ENCODE measurements at places on chromosomes 12 and 14.
A peak's percentile ranks its signal among the peaks of the same experiment; 100 is the strongest.

- no peak for DNase-seq
Observed at GRCh38 chr12:47725091-47725772, at the start of gene ENDOU. Gene ENDOU (minus strand): TSS chr12:47725490. CDS start chr12:47725413, 77 bp downstream.

DNA sequence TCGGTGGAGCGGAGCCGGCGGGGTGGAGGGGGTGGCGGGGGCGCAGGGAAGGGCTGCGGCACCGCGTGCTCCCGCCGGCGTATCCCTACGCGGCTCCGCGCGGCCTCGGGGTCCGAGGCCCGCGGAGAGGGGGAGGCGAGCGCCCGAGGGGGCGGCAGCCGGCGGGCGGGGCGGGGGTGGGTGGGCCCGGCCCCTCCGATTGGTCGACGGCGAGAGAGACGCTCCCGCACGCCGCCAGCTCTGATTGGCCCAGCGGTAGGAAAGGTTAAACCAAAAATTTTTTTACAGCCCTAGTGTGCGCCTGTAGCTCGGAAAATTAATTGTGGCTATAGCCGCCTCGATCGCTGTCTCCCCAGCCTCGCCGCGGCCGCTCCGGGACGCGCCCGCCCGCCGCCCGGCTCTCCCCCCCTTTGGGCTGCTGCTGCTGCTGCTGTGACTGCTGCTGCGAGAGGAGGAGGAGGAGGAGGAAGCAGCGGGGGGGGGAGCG, at the start of gene FOXG1:
Gene FOXG1 (plus strand): TSS at position 319 of the 487 bp plus-strand sequence. CDS start 493 bp downstream, outside the sequence.
- DNase-seq: no peak

DNA sequence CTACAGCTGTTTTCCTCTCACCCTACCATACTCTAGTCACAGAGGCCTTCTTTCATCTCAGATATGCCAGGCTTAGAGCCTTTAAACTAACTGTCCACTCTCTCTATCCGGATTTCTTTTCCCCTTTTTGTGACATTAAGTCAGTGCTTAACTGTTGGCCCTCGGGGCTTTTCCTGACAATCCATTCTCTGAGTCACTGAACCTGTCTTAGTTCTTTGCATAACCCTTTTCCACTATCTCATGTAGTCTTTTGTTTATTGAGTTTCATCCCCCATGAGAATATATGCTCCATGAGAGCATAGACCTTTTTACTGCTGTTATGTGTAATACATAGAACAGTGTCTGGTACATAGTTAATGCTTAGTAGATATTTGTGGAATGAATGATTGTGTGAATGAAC, 68.7 kb downstream of the PLEKHA5 start:
- DNase-seq: no peak

GRCh38 chr14:77973246-77973645, 173.3 kb downstream of the ADCK1 start:
- no peak for DNase-seq

DNA sequence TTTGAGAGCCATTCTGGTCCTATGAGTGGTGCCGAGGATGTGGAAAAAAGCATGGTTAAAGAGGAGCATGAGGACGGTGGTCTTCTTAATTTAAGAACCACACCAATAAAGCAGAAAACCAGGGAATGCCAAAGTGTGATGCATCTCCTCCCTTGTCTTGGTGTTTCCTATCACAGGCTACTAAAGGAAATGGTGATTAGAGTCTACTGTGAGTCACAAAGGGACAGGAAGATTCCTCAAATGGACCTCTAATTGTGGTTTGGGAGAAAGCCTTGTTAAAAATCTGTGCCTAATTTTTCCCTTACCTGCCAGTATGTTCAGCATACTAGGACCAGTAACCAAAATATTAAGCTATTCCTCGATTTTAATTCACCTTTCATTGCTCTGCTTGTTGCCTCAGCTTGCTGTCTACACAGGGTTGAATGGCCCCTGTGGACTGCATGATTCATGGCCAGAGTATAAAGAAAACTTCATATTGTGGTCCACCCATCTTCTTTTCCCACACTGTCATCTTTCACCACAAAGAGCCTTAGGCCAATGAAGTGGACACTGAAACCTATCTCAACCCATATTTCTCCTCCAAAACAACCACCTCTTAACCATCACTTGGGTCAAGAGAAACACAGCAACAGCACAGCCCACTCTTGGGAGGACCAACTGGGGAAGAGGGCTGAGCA, 38.8 kb downstream of the DIO2 start:
- DNase-seq: no peak

DNA sequence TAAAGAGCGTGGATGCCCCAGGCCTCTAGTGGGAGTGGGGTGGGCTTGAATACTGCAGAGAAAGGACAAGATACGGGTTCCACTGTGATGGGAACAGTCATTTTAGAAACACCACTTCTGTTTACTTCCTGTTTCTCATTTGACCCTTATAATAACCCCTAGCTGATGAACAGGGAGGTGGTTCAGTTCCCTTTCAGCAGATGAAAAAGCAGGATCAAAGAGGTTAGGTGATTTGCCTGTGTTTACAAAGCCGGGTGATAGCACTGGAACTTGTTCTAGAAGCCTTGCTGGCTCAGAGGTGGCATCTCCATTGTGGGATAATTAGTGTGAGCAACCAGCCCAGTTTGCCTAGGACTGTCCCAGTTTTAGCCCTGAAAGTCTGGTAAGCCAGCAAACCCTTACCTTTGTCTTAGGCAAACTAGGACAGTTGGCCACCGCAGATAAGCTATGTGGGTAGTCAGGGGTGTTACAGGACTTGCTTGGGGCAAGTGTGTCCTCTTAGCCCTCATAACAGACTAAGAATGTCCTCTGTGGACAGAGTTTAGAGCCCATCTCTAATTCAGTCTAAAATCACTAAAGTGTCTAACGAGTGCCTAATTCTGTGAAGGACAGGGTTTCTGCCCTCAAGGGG, 7.5 kb upstream of the LRP1-AS start:
- DNase-seq: no peak

DNA sequence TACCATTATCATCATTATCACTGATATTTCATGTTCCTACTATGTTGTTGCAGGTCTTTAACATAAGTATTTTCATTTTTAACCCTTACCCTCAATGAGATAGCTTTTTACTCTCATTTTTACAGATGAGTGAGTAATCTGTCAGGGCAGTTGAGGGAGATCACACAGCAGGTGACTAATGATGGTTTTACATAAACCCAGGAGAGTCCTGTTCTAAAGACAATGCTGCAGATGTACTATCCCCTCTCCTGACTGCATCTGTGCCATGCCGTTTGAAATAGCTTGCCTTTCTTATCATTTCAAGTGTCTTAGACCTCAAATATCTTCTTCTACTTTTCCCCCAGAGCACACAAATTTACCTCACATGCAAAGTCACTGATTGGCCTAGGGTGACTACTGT, 1552.1 kb upstream of the SEL1L start:
- DNase-seq: no peak

- peak; percentile 62 for DNase-seq
Observed at GRCh38 chr14:105491366-105491973, 424 bp downstream of the TEDC1 start.

DNA sequence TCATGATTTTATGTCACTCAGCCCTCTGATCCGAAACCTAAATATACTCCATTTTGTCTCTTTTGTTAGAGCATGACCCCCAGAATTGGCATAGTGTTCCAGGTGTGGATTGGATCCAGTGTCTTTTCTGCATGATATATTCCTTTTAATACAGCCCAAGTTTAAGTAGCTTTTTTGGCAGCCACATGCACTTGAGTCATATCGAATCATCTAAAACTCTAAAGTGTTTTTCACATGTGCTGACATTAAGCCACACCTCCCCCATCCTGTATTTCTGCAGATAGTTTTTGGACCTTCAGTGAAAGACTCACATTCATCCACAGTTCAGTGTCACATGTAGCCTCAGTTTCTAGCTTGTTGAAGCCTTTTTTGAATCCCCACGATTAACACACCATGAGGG, 30.6 kb downstream of the BORCS5 start:
- no peak for DNase-seq

GRCh38 chr12:13252616-13253015, 56.1 kb downstream of the EMP1 start:
- no peak for DNase-seq

GRCh38 chr12:27095346-27095745, 13.0 kb upstream of the C12orf71 start:
- DNase-seq: no peak

GRCh38 chr12:108667349-108667748, 33.7 kb upstream of the SELPLG start:
- DNase-seq: no peak

- no peak for DNase-seq
Observed at GRCh38 chr14:104075530-104076151, 9.9 kb upstream of the ASPG start.

GRCh38 chr14:60348211-60348610, 99.2 kb downstream of the PPM1A start:
- no peak for DNase-seq

GRCh38 chr14:71586131-71586897, 345.9 kb upstream of the RGS6 start:
- DNase-seq: no peak

- DNase-seq: no peak
Observed at GRCh38 chr14:75979071-75979571, 2.7 kb downstream of the TGFB3 start.

DNA sequence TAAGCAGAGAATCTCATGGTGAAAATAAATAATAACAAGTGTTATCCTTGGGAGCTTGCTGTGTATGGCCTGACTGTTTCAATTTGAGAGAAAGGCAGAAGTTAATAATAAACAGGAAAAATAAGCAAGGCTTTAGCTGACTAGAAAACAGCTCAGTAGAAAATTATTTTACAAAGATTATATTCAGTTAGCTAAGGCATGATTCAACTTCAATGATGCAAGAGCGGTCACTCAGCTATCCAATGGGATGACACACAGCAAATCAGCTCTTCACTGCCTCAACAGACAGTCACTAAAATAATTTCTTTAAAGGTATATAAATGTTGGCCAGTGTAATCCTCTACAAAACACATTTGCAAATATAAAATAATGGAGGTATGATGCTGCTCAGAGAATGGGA, 18.6 kb downstream of the GSTZ1 start:
- DNase-seq: no peak
